Sciatic nerve (tissue), 2 donors: ENCODE measurements at places on chromosomes 7 and 10. TPM values are rescaled to one million over a fixed set of nuclear protein-coding genes. Genes with fewer than 3 reads are reported as not detected.

GRCh38 chr10:91251430-91252056 is 31.1 kb downstream of the PCGF5 start:
- peak; percentile 61 for DNase-seq

DNA sequence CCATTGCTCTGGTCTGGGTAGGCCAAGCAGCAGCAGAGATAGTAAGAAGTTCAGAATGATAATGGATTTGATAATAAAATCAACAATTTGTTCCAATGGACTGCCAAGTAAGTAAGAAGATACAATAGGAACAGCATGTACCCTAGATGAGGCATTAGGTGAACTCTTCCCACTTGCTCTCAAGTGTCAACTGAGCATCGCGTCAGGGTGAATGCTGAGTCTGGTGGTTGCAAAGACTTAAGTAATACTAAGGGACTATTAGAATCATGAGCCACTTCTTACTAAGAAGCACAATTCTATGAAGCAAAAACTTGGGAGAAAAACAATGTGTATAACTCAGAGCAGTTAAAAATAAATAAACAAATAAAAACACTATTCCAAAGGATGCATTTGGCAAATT is 54.5 kb downstream of the LRRN3 start:
- no peak for DNase-seq

GRCh38 chr10:68697106-68697505 is 23.9 kb upstream of the CCAR1 start:
- no peak for DNase-seq

GRCh38 chr10:11256896-11257295 is 239.2 kb downstream of the CELF2 start:
- DNase-seq: no peak

The TMEM26 gene
- total RNA-seq: 0.53 TPM

- DNase-seq: no peak
These were observed 598.1 kb downstream of the SH2D4B start for GRCh38 chr10:81135851-81136250.

- no peak for DNase-seq
These were observed 45.0 kb upstream of the AGBL3 start for GRCh38 chr7:134941185-134941900.

The ANXA7 gene
- total RNA-seq: 109 TPM

The TUBAL3 gene
- 0.18 TPM for total RNA-seq

The GSTO1 gene
- 55.7 TPM for total RNA-seq

DNA sequence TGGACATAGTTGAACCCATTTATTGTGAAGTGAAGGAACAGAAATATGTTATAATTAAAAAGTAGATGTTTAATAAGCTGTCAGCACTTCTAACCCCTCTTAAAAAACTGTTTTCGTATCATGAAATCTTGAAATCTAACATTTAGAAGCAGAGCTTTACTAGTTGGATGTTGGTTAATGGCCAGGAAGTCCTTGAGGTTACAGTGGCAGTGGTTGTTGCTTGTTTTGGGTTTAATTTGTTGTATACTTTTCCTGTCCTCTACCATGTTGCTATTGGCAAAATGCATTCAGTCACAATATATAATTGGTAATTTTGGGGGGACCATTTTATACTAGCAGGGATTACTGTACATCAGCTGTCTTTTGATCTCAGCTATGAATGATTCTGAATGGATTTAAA is 60.7 kb downstream of the EXOC4 start:
- no peak for DNase-seq

DNA sequence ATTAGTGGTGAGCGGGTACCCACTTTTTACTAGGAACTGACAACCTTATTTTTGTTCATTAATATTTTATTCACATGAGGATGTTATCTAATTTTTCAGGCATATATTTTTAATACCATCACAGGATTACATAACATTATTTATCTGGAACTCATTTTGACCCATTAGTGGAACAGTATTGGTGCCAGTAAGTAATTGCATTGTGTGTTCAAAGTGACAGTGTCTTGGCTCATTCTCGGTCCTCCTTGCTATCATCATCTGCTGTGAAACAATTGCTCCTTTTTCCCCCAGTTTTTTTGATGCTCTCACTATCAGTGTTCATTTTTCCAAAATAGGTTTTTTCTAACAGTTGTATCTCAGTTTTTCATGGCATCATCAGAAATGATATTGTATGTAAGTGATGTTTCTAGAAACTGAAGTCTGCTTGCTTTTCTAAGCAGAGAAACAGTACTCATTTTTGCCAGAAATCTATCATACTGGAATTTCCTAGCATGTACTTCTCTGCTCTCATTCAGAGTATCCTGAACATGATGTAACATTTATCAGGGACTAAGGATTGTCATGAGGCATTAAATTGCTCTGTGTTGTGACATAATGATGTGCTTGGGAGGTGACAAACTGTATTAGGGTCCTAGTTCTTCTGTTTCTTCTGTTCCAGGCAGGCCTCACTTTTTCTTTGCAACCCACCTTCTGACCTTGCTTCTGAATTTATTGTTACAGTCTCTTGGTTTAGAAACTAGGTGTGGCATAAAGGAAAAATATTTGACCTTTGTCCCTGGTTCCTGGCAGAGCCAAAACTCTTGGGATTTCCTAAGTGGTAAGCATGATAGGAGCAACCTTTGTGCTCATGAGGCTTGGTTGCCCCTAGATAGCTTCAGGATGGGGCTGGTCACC is 4.2 kb downstream of the NUB1 start:
- no peak for DNase-seq

DNA sequence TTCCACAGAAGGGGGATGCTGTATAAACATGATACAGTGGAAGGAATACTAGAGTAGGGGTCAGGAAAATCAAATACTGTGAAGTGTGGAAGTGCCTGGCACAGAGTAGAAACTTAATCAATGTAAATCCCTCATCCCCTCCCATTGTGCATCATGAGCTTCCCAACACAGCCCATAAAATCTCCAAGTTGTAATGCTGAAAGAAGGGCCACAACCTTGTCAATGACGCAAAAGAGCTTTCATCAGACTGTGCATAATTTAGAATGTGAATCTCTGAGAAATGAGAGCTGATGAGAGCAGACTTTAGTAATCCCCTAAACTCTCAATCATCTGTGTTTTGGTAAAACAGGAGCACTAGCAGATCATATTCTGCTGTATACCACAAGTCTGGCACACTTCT is 105.2 kb upstream of the IMMP2L start:
- DNase-seq: no peak

GRCh38 chr7:29539471-29539870 is 24.2 kb upstream of the PRR15 start:
- DNase-seq: no peak

DNA sequence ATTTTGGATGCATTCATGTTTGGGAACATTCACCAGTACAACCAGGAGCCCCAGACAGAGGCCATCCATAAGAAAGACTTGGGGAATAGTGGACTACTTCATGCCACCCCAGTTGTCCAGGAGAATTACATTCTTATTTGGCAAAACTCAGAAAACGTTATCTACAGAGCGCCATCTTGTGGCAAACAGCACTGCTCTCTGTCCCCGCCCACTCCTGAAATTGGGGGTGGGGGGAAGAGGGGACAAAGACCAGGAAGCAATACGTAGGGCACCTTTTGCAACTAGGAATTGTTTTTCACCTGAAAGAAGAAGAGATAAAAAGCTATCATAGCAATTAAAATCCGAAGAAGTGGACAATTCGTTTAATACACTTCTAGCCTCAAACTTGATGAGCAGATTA is 134.6 kb upstream of the MGMT start:
- no peak for DNase-seq

DNA sequence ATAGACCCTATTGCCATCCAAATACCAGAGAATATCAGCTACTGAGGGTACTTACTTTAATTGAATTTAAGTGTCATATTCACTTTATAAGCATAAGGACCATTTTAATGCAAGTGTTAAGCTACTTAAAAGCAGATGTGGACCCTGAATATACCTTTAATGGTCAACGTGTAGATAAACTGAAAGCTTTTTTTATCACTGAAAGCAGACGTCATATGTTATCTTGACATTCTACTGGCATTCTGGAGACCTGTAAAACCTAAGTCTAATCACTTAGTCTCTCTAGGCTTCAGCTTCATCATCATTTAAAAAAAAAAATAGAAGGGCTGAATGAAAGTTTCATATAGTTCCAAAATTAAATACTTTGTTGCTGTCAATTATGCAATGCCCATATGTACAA is 116.5 kb downstream of the ELAPOR2 start:
- no peak for DNase-seq

- DNase-seq: no peak
These were observed 133.5 kb upstream of the PRSS58 start for GRCh38 chr7:142391191-142391992.

The PWWP2B gene
- total RNA-seq: 13.3 TPM

DNA sequence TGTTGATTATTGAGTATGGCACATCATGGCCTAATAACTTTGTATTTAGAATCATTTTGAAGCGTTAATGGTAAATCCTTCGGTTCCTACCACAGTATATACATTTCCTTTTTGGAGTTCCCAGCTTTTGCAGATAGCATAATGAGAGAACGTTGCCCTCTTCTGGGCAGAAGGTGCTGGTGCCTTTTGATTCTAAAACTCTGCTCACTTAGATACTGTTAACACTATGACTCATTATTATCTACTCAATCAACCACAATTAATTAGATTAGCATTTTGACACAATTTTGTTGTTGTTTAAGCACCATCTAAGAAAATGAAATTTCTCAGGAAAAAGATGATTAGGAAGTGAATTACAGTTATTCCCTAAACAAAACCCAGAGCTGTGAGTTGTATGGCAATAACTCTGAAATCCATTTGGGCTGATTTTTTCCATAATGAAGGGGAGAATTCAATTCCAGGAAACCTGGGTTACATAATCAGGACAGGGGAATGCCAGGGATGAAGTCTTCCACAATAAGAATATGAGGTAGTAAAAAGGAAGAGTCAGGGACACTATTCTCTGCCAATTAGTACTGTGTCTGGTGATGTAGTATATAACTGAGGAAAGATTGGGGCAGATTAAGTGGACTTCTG is 11.5 kb upstream of the DLD start:
- DNase-seq: no peak

DNA sequence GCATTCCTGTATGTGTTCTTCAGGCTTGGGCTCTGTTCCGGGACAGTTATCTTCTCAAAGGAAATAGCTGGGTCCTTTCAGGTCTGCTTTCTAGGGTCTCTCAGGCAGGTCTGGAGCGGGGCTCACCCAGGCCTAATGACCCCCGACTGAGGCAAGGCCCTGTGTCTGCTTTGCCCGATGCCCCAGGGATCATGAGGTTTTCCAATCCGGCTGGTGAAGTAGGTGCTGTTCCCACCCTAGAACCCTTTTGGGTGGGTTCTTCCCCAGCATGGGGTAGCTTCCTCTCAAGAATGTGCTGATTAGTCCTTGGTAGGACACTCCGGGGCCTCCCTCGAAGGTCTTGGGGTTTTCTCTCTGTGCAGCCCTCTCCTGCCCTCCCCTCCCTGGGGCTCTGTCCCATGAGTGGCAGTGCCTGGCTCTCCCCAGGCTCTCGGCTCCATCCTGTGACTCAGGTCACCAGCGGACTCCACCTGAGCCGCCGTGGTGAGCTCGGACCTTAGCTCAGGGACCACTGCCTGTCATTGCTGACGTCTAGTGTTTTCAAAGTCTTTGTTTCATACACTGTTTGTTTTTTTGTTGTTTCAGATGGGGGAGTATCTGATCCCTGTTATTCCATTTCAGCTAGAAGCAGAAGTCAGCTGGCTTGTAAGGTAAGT is 71.0 kb upstream of the NKX6-2 start:
- DNase-seq: peak; percentile 41

DNA sequence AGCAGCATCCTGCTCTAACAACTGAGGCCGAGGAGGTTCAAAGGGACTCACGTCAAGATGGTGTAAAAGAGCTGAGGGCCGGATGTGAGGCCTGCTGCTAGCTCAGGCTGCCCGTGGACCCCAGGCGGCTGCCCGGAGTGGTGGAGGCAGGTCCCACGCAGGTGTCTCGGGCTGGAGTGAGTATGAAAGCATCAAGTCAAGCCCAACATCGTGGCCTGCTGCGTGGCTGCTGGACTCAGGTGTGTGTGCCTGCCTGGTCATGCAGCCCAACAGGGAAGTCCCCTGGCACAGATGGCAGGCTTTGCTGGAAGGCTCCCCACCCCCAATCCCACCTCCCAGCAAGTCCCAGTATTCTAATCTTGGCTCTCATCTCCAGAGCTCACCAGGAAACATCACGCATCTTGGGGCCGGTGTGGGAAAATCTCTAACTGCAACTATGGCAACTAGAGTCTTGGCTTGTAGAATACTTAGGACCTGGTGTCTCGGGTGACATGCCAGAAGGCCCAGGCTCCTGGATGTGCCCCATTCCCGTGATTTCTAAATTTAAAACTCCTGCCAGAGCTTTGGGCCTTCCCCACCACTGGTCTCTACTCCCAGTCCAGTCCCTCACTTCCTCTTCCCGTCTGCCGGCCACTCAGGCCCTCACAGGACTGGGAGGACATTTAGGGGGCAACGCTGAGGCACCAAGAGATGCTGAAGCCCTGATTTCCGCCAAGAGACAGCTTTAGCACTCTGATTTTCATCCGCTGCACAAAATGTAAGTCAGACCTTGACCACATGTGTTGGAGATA is 85.9 kb downstream of the PRKAG2 start:
- no peak for DNase-seq

GRCh38 chr7:33671531-33672262 is 233.6 kb upstream of the BMPER start:
- DNase-seq: no peak

DNA sequence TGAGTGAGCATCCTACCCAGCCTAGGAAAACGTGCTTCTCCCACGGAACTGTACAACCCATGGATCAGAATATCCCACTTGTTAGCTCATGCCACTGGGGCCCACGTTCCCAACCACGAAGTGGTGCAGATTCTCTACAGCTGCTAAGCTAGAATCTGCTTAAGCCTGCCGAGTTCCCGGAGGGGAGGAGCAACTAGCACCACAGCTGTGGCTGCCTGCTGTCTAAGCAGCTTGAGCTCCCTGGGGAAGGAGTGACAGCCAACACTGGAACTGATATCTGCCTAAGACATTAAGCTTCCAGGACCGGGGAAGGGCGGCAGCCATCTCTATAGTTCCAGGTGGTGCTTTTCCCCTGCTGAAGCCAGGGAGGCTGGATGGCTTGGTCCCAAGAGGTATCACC is 334.7 kb upstream of the CHRM2 start:
- DNase-seq: no peak

GRCh38 chr10:119118231-119118630 is 14.3 kb downstream of the DENND10 start:
- DNase-seq: no peak

The ZFYVE27 gene
- total RNA-seq: 32.9 TPM

The GIGYF1 gene
- total RNA-seq: 58.8 TPM

The SHOC2 gene
- total RNA-seq: 71.4 TPM

The HNRNPH3 gene
- total RNA-seq: 140 TPM

DNA sequence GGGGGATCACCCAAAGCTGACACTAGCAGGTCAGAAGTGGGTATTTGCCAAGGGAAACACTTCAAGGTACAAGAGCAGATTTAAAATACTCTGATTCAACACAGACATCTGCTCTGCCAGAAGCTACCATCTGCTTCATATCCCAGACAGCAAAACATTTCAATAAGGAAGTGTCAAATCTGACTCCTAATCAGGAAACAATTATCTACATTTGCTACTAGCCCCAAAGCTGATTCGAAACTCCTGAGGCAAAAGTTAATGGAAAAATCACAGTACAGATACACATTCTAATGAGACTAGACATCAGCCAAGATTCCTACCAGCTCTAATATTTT is 48.9 kb downstream of the PARD3 start:
- no peak for DNase-seq
